ENCODE measurements at places on chromosomes 11 and 22.

- DNase-seq, result no peak
These were observed 12.9 kb upstream of the FAT3 start for GRCh38 chr11:92211576-92212167.

- no peak for DNase-seq
These were observed 34.3 kb downstream of the RCOR2 start for GRCh38 chr11:63882555-63883242.

DNA sequence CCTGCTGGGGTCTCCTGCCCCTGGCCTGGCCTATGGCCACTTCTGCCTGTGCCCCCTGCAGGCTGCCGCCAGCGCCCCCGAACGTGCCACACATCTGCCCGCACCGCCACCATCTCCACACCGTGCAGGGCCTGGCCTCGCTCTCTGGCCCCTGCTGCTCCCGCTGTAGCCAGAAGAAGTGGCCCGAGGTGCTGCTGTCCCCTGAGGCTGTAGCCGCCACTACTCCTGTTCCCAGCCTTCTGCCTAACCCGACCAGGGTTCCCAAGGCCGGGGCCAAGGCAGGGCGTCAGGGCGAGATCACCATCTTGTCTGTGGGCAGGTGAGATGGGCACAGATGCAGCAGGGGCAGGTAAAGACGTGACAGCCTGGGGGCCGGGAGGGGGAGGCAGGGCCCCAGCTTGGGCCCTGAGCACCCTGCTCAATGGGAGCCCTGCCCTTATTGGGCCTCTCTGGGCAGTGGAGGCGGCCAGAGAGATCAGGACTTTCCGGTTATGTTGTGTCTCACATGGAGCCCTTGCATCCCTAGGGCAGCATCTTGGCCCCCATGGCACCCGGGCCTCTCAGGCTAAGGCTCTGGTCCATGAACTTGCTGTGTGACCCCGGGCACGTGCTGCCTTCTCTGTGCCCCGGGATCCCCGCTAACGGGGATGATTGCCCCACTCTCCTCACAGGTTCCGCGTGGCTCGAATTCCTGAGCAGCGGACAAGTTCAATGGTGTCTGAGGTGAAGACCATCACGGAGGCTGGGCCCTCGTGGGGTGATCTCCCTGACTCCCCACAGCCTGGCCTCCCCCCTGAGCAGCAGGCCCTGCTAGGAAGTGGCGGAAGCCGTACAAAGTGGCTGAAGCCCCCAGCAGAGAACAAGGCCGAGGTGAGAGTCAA is 18.5 kb downstream of the RELT start:
- no peak for DNase-seq

DNA sequence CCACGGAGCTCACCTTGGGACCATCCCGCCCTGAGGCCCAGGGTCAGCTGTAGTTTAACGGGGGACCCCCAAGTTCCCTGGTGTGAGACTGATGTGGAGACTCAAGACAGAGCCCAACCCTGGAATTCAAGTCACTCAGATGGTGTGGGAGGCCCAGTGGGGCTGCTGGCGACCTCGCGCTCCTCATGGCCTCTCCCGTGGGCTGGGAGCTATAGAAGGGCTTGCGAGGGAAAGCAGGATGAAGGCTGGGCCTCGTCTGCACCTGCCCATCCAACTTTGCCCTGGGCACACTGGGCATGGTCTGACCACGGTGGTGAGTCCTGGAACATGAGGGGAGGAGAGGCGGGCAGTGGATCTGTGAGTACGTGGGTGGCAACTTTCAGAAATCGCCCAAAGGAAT is 13.6 kb upstream of the TTLL12 start:
- DNase-seq, result no peak

- no peak for DNase-seq
These were observed 40.8 kb downstream of the PDHX start for GRCh38 chr11:34957206-34957605.

DNA sequence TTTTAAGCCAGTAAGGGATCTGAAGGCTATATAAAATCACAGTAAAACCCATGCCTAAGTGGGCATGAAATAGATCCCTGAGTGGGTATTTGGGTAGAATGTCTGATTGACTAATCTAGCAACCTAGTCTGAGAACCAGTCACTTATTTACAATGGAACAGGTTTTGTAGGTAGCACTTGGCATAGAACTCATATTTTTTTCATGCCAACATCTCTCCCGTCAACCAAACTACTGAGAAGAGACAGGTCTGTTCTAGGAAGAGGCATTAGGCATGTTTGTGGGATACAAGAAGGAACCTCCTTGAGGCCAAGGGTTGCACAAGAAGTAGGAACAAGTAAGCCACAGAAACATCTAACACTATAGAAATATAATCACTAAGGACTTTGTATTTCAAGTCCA is 840.4 kb upstream of the TENM4 start:
- DNase-seq, result no peak

DNA sequence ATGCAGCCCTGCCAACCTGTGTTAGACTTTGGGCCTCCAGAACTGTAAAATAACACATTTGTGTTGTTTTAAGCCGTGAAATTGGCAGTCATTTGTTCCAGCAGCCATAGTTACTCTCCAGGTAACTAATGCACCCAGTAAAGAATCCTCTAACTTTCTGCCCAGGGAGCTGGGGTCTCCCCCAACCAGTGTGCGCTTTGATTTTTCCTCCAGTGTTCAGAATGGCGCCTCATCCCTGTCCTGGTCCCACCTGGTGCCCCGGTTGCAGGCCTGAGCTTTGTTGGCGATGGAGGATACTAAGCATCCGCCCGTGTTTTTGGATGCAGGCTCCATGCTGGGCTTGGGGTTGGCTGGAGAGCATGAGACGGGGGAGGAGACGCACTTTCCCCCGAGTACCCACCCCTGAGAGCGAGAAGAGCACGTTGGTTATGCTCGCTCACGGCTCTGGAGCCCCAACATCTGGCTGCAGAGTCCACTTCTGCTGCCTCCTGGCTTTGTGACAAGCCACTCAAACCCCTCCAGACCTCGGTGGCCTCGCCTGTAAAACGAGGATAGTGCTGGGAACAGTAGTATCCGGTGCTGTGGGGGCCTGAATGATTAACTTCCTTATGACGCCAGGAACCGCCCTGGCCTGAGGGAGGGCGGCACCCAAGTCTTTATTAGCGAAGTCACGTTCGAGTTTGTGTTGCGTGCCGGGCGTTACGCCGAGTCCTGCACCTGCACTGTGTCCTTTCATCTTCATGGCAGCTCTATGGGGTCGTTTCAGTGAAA is 25.8 kb downstream of the MRGPRD start:
- DNase-seq, result no peak

- DNase-seq, result no peak
These were observed 8.7 kb downstream of the MS4A15 start for GRCh38 chr11:60765355-60765754.

All from OCI-LY7 (cell line).